ENCODE measurements at places on chromosomes 7 and 10.

- DNase-seq: no peak
Measured at GRCh38 chr10:11442001-11442773, 169.3 kb downstream of the USP6NL start.

GRCh38 chr7:40647719-40648118 lies 512.9 kb downstream of the SUGCT start:
- DNase-seq: no peak

GRCh38 chr7:123600876-123601275 lies 745 bp upstream of the ASB15 start:
- no peak for DNase-seq

- DNase-seq: no peak
Measured at GRCh38 chr10:47326927-47327330, 4.7 kb downstream of the GDF2 start.

- no peak for DNase-seq
Measured at GRCh38 chr10:131758939-131759301, 141.9 kb upstream of the PPP2R2D start.

DNA sequence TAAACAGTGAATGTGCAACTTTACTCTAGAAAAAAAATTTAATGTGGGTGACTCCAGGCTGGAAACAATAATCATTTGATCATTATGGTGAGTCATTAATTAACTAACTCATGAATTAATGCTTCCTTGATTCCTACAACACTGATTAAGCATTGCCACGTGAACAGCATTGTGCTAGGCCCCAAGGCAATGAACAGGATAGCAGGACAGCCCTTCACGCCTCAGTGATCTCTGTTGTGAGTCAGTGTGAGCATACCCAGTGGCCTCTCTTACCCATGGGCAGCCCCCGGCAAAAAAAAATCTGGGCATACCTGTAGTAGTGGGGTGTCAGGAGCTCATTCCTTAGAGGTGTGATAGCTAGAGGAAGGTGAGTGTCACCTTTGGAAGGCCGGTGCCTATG lies 76.0 kb downstream of the DENND2A start:
- no peak for DNase-seq

GRCh38 chr10:70715853-70716795 lies 43.8 kb downstream of the ADAMTS14 start:
- no peak for DNase-seq

DNA sequence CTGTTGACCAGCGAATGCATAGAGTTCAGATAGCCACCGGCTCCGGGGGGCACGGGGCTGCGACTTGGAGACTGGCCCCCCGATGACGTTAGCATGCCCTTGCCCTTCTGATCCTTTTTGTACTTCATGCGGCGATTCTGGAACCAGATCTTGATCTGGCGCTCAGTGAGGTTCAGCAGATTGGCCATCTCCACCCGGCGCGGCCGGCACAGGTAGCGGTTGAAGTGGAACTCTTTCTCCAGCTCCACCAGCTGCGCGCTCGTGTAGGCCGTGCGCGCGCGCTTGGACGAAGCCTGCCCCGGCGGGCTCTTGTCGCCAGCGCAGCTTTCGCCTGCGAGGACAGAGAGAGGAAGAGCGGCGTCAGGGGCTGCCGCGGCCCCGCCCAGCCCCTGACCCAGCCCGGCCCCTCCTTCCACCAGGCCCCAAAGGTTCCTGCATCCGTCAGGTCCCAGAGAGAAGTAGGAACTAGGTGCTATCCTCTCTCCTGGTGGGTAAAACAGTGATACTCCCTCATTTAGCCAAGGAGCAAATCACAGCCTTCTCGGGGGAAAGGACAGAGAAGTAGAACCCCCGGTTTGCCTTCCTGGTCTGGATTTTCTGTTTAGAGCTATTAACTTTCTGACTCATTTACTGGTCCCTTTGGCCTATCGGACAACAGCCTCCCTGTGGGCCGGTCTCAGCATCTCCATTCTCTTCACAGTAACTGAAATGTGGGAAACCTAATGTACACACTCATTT lies 6.1 kb upstream of the HOXA2 start:
- DNase-seq: no peak

DNA sequence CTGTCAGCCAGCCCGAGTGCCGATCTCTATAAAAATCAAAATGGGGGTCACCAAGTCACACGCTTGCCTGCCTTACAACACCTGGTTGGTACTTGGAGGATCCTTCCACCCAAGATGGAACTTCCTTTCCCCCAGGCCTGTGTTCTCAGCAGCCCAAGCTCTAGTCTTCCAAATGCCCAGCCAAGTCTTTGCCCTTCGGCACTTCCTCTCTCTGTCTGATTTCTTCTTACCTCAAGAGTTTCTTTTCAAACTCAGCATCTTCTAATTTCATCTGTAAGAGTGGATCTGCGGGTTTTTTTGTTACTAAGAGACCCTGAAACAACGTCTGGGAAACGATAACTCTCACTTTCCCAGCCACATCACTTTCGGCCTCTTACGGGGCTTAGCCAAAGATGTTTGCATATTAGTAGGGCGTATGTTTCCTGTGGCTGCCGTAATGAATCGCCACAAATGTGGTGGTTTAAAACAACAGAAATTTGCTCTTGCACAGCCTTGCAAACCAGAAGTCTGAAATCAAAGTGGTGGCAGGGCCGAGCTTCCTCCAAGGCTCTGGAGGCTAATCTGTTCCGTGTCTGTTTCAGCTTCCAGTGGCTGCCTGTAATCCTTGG lies 219.9 kb downstream of the TCF7L2 start:
- DNase-seq: no peak
